ENCODE measurements at places on chromosomes 5 and 9.

DNA sequence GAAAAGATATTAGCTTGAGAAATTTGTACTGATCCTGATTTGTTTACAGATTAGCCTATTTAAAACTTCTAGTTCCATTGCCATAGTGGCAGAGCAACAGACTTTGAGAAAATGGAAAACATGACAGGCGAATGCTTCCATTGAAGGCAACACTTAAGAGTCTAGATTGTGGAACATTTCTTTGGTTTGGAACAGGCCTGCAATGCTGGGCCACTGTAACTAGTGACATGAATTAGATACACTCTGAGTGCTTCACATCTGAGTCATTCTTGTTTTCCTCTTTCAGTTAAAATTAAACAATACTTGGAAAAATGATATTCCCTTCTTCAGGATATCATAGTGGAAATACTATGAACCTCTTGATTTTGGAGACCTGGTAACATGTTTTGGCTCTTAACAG is 453.6 kb upstream of the TUSC1 start:
- DNase-seq = no peak

DNA sequence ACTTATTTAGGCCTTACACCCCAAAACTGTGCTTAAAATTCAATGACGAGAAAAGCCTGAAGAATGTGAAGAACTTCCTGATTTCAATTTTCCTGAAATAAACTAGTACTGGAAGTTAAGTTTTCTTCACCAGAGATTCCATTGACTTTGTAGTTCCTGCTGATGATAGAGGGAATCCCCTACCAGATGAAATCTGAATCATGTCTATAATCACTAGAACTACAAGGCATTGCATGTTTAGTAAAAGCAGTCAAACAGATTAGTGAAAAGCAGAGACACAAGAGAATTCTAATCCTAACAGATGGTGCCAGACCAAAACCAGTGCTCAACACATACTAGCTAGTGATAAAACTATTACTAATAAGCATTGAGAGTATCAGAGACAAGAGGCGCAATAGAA is 130.0 kb downstream of the PDE4D start:
- no peak for DNase-seq

DNA sequence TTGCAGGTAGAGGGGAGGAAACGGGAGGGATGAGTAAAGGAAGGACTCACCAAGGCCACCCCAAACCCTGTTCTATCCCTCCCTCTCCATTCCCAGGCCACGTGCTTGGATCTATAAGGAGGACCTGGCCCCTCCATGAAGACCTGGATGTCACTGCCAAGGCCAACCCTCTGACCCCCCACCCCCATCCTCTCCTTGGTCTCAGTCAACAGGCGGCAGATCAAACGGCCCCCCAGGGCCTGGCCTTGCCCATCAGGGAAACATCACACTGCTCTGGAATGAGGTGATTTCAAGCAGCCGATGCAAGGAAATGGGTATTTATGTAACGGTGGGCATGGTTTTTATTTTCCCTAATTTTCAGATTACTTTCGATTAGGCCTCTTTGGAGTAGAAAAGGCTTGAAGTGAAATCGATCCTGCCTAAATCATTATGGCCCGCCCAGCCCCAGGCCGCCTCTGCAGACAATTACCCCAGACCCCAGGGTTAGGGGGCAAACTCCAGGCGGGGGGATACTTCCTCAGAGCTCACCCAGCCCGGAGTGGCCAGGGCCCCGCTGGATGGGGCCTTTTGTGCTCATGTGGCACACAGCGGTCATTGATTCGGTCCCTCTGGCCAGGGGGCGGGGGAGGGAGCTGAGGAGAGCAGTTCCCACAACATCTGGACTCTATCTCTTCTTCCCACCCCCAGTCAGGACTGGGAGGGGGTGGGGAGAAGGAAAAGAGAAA is 125.3 kb downstream of the PHF2 start:
- no peak for DNase-seq

GRCh38 chr9:99699396-99699795 is 122.3 kb upstream of the NR4A3 start:
- no peak for DNase-seq

GRCh38 chr5:13529300-13529699 is 415.2 kb downstream of the DNAH5 start:
- no peak for DNase-seq

GRCh38 chr9:126354887-126355770 is 28.5 kb downstream of the MVB12B start:
- no peak for DNase-seq

DNA sequence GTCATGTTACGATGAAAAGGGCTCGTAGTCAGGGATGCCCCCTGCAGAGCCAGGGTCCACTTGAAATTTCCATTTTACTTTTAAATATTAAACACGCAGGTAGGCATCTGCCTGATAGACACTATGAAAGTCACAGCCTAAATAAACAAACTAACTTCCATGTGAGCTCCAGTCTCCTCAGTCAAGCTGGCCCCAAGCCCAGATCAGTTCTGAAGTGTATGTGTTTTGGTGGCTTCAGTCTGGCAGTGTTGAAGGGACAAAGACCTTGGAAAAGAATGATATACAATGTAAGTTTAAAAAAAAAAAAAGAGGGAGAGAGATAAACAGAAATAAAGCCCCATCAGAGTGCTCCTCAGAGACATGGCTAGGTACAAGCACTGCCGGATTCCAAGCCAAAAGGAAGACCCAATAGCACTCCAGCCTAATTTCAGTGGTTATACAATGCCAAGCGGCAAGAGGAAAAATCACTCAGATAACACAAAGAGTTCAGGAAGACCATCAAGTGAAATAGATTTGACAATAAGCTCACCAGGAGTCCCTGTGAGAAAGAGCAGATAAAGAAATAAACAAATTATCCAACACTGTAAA is 181.0 kb downstream of the BNC2 start:
- DNase-seq = no peak

DNA sequence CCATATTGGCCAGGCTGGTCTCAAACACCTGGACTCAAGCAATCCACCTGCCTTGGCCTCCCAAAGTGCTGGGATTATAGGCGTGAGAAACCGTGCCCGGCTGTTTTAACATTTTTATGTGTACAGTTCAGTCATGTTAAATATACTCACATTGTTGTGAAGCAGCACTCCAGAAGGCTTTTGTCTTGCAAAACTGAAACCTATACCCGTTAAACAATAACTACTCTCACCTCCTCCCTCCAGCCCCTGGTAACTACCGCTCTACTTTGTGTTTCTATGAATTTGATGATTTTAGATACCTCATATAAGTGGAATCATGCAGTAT is 23.1 kb upstream of the SHB start:
- no peak for DNase-seq

DNA sequence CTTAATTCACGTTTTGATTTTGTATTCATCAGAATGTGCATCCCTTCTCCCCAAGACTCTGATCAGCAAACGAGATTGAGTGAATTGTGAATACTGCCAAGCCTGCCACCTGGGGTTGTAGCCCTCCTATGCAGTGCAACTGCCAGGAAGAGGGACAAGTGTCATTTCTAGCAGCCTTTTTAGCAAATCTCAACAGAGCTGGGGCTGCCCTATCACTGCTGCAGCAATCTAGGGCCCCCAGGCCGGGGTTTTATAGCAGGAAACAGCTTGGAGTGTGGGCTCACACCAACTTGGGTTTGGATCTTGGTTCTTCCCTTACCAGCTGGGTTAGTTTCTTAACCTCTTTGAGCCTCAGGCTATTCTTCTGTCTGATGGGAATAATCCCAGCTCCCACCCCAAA is 4.0 kb downstream of the CSF1R start:
- DNase-seq = no peak

GRCh38 chr5:37111426-37112382 is 137.5 kb downstream of the CPLANE1 start:
- no peak for DNase-seq

GRCh38 chr9:94449486-94449885 is 105.4 kb upstream of the PCAT7 start:
- DNase-seq = no peak

DNA sequence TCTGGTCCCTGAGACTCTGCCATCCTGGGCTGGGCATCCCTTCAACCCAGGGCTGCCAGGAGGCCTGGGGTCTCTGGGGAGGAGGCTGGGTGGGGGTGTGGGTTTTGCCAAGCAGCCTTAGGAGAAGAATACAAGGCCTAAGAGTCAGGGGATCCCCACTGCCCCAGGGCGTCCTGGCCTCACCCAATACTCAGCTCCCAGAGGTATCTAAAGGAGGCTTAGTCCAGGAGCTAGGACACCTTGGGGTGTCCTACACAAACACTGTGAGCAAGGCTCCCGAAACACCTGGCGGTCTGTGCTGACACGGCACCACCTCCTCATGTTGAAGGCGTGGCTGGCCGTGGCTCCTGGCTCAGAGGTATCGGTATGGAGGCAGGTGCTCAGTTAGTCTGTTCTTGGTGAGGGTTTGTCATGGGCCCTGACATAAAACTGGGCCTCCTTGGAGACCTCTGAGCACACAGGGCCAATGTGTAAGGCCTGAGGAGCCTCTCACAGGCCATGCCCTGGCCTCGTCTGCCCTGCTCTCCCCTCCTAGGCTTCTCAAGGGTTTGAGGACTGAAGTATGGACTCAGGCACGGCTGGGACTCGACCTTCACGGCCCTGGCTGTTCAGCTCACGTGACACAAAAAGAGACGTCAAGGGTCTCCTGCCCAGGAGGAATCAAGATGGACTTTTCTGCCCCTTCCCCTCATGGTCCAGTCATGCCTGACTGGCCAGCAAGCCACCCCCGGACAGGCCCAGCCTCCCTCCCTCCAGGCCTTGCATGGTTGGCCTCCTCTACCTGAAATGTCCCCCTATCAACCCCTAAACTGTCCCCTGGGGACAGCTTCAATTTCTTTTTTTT is 277.3 kb downstream of the FSTL4 start:
- DNase-seq = no peak

DNA sequence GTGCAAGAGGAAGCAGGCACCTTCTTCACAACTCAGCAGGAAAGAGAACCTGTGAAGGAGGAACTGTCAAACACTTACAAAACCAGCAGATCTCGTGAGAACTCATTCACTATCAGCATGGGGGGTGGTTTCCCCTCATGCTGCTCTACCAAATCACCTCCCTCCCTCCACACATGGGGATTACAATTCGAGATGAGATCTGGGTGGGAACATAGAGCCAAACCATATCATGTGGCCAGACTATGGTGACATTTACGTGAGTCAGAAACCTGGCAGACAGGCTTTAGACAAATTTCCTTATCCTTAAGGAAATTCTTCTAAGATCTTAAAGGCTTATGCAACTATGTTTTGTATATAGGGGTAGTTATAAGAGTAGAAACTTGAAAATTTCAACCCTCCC is 8.7 kb upstream of the AOPEP start:
- DNase-seq = no peak

DNA sequence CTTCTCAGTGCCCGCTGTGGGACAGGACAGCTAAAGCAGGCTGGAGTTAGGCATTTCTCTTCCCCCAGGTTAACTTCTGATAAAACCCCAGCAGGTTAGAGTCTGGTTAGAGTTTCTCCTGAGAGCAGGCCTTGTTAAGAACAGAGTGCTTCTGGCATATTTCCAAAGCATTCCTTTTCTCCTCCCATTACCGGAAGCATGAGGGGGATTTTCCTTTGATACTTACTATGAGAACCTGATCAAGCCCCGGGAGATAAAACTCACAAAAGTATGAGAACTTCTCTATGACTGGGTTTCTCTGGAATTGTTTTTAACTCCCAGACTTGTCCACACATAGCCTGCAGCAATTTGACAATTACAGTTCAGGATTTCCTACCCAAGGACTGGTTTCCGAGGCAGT is 77.4 kb upstream of the MAST4 start:
- no peak for DNase-seq

GRCh38 chr9:69452110-69452782 is 127.2 kb downstream of the ENTREP1 start:
- DNase-seq = no peak

DNA sequence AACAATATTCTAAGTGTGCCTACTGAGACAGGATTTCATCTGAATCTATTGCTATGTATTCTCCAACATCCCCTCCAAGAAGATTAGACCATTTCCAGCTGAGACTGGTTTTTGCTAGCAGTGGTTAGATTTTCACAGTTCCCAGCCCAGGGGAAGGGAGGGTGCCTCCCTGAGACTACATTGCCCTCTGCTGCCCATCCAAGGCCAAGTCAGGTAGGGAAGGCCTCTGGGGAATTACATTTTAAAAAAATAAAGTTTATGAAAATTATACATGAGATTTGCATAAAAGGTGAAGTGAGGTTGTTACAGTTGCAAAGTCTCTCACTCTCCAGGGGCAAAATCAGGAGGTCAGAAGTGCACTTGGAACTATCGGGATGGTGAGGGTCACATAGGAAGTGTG is 28.0 kb upstream of the SYK start:
- DNase-seq = no peak

DNA sequence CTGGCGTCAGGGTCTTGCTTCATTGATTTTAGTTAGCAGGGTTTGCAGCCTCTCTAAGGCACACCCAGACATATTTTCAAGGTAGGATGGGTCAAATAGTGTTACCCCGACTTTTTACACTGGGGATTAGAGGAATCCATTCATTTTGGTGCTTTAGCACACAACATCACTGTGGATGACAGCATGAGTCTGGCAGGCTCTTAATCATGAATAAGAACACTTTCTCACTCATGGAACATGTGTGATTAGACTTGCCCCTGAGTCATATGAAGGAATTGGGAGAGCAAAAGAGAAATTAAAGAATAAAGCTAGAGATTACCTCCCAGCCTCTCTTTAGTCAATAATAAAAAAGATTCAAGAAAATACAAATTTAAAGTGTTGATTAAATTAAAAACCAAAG is 175.6 kb downstream of the SEMA5A start:
- DNase-seq = no peak

DNA sequence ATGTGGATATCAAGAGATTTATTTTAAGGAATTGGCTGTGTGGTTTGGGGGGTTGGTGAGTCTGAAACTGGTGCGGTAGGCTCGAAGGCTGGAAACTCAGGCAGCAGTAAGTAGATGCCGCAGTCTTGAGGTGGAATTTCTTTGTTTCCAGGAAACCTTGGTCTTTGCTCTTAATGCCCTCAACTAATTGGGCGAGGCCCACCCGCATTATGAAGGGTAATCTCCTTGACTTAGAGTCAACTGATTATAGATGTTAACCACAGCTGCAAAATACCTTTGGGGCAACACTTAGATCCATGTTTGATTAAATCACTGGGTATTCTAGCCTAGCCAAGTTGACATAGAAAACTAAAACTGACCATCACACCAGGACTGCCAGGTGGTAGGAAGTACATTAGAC is 83.8 kb downstream of the ANKRD33B start:
- no peak for DNase-seq

DNA sequence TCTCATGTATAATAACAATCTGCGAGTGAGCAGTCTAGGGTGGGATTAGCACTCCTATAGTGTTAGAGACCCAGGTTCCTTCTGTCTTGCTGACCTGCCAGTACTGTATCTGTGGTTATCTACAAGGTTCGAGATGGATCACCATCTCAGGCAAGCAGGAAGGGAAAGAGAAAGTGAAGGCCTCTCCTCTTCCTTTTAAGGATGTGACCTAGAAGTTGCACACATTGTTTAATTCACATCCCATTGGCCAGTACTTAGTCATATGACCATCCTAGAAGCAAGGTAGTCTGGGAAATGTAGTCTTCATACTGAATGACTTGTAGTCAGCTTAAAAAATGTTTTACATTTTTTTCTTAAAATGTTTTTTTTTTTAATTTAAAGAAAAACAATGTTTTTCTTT is 168.6 kb downstream of the CARTPT start:
- DNase-seq = no peak

- no peak for DNase-seq
These were observed 74.0 kb downstream of the CHSY3 start for GRCh38 chr5:129978270-129978669.

Data from stimulated activated CD8-positive, alpha-beta memory T cell treated with anti-CD3 and anti-CD28 coated beads, Interleukin-4, amount 100 ng/mL, for 1 hour (primary cell).